ENCODE measurements at places on chromosomes 7 and 10. TPM values are rescaled to one million over a fixed set of nuclear protein-coding genes. Genes with fewer than 3 reads are reported as not detected.

GRCh38 chr7:83161186-83161585 lies 1.5 kb downstream of the PCLO start:
- no peak for DNase-seq

Gene CREB3L2
- 34.5 TPM for total RNA-seq

- DNase-seq, result no peak
Measured at GRCh38 chr10:33334153-33334804, at the start of gene NRP1. TSS of gene NRP1 (minus strand) at chr10:33334667. CDS start at chr10:33334382, 285 bp downstream.

DNA sequence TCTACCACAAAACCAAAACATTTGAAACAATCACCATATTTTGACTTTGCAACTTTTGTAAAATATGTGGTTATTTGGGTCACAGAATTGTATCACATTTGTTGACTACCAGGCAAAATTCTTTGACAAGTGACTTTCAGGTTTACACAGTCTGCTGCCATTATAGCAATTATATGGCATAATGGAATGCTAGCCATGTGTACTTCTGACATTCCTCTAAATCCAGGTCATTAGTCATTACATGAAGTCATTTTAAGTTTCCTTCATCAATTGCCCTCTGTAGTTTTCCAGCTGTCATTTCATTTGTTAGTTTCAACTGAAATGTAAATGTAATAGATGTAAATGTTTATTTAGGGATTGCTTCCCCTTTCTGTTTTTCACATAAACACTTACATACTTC lies 137.5 kb downstream of the IMMP2L start:
- no peak for DNase-seq

DNA sequence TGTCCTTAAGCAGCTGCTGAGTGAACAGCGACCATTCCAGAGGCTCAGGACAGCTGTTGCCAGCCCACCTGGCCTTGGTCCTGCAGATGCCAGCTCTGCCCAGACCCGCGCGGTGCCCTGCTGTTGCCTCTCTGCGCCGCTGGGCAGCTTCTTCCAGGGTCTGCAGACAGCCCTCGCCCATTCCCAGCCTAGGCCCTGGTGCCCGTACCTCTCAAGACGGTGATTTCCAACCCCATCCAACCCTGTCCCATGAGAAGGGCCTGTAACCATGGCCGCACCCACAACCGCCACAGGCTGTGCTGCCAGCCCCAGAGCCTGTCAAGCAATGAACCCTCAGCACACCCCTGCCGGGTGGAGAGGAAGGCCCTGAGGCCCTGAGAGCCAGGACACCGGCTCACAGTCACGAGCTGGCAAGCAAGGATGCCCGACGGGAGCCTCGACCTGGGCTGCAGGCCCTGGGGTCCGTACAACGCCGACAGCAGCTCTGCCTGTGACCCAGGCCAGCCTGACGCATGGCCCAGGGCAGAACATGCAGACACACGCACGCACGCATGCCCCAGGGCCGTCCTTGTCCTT lies 231.9 kb downstream of the MAD1L1 start:
- DNase-seq, result no peak

DNA sequence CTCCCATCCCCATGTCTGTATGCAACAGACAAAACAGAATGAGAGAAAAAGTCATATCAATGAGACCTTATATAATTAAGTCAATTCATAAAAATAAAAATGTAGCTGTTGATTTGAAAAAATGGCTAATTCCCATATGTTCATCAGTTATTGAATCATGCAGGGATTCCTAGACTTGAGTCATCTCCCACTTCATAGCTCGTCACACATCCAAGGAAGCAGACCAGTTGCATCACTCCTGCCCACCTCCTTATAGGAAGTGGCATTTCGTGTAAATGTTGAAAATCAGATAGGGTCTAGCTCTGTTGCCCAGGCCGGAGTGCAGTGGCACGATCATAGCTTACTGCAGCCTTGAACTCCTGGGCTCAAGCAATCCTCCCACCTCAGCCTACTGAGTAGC lies 56.1 kb upstream of the SH2B2 start:
- no peak for DNase-seq

- DNase-seq, result no peak
Measured at GRCh38 chr10:100470367-100470766, 7.6 kb downstream of the WNT8B start.

Measured in skin of body (tissue), 3 donors.